HL-60 (cell line): ENCODE measurements at places on chromosomes 2 and 18.

GRCh38 chr18:693466-694187 is 18.8 kb downstream of the ENOSF1 start:
- no peak for DNase-seq

DNA sequence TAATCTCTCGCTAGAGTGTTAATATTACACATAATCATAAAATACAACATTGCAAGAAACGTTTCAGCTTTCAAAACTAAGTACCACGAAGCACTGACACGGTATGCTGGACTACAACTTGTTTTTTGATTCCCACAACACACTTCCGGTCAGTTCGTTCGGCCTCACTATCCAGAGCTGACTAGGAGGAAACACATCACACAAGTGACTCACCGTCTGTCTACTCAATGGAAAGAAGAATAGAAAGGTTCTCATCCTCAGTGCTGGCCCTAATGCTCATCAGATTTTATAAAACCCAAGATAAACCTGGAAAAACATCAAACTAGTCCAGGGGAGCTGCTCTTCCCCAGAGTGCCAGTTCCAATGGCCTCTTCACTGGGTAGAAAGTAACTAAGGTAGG is 42.9 kb downstream of the ZNF385B start:
- DNase-seq, result no peak

DNA sequence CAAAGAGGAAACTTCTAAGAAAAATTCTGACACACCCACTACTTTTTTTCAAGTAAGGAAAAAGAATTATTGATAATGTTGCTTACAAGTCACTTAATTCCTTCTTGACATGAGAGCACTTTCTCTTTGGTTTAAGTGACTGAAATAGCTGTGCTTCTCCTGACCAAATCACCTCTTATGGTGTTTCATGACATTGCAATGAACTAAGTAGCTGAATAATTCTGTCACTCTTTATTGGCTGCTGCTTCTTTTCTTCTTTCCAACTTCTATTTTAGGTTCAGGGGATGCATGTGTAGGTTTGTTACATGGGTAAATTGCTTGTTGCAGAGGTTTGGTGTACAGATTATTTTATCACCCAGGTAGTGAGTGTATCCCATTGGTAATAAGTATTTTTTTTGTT is 447.6 kb upstream of the NETO1 start:
- DNase-seq, result no peak

GRCh38 chr2:99520813-99521212 is 31.0 kb upstream of the REV1 start:
- no peak for DNase-seq

DNA sequence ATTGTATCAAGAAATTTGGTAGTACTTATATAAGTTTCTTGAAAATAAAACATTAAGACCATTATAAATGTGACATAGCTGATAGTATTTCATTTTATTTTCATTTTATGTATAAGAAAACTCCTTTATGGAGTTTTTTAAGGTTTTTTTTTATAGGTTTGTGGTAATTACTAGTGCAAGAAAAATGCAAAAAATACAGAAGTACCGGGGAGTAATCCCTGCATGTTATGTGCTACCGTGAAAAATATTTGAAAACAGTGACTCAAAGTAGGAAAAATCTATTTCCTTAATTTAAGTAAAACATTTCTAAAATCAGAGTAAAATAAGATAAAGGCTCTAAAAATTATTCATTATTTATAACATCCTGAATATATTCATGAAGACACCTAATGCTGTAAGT is 21.6 kb downstream of the ZSWIM2 start:
- DNase-seq, result no peak

GRCh38 chr2:121475811-121476571 is 54.7 kb upstream of the RNU4ATAC start:
- no peak for DNase-seq

DNA sequence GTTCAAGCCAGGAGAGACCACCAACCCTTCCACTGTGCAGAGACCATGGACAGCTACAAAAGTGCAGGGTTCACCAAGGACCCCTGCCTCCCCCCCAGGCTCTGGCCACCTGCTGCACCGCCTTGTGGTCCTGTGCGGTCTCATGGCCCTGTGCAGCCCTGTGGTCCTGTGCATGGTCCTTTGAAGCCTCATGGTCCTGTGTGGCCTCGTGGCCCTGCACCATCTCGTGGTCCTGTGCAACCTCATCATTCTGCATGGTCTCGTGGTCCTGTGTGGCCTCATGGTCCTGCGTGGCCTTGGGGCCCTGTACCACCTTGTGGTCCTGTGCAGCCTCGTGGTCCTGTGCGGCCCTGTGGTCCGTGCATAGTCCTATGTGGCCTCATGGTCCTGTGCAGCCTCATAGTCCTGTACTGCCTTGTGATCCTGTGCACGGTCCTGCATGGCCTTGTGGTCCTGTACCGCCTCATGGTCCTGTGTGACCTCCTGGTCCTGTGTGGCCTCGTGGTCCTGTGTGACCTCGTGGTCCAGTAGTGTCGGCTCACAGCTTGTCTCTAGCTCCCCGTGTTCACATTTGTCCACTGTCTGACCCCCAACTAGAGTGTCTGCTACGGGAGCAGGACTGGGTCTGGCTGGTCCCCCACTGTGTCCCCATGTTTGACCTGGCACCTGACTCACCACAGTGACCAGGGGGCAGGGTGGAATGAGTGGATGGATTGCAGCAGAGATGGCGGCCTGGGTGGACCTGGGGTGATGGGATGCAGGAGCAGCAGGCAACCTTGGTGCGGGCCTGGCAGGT is 20.0 kb upstream of the OTOS start:
- DNase-seq, result no peak

DNA sequence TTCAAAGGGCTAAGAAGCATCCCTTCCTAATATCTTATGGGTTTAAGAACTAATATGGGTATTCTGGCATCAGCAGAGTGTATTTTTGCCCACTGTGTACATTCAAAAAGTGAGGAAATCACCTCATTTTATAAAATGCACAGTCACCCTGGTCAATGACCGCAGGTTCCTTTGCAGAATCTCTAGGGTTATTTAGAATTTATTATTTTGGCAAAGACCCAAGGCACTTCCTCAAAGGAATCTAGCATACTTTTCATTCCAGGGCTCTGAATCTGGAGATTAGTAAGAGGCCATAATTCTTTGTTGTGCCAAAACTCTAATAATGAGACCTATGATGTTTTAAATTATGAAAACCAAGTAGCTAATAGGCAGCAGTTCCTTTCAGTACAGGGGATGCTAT is 27.2 kb upstream of the CDH2 start:
- DNase-seq, result no peak

DNA sequence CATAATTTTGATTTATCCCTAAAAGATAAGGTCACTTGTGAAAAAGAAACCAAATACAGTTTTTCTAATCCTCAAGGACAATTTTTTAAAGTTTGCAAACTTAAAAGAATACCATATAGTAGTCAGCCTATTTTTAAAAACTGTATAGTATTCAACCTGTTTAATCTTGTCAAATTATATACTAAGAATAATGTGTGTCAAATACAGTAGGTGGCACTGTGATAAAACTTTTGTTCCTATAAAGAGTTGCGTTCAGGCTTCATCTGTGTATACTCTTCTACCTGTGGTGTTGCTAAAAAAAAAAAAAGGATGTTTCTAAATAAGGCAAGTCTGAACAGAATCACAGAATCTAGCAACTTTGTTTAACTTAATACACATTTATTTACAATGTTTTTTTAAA is 68.6 kb downstream of the CCDC138 start:
- DNase-seq, result no peak

DNA sequence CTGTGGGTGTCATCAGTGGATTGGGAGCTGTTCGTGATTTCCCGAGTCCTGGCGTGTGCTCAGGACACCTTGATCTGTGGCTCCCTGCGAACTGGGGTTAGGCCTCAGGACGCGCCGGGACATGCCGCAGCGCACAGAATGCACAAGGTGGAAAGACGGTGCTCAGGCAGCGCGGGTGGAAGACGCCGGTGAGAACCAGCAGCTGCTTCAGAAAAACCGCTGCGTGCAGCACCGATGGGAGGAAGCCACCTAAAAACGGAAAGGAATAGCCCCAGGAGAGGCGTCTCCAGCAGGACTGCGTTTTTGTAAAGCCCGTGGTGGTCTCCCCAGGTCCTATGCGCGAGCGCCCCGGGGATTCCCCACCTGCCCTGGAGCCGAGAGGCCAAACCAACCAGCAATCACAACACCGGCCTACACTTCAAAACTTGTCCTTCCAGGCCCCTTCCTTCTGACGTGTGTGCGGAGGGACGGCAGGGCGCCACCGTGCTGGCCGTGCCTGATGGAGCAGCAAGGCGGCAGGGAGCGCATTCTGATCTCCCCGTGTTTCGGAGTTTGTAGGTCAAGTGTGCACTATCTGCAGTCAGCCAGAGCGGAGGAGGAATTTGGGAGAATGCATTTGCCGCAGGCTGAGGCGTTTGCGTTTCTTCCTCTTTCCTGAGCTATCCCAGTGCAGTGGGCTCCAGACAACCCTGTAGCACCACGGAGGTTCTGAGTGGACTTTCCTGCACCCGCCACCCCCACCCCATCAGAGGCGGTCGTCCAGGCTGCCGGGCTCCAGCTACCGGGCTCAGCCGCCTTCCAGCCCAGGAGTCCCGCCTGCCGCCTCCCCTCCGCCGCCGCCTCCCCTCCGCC is 32.2 kb downstream of the RTP5 start:
- no peak for DNase-seq

GRCh38 chr2:43293744-43294695 is 67.6 kb upstream of the ZFP36L2 start:
- peak; percentile 93 for DNase-seq

GRCh38 chr2:59584958-59585357 is 968.5 kb downstream of the BCL11A start:
- DNase-seq, result no peak

- DNase-seq, result no peak
Measured at GRCh38 chr2:217614498-217614897, 388.3 kb downstream of the TNS1 start.

DNA sequence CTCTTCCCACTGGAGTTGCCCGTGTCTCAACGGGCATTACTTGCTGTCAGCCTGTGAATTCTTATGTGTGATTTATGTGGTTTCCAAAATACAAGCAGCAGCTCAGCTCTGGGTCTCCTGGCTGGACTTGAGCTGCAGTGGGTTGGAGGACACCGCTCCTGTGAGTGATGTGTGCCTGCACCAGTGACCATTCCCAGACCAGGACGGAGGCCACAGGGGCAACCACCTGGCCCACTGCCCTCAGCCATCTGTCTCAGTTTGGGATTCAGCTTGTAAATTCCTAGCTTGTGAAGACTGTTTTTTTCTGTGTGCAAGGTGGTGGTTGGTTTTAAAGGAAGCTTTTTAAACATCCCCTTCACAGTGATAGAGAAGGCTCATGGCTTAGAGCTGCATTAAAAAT is 261.0 kb downstream of the BCL2 start:
- no peak for DNase-seq

GRCh38 chr2:43593254-43593653 is 2.6 kb downstream of the THADA start:
- DNase-seq, result no peak

DNA sequence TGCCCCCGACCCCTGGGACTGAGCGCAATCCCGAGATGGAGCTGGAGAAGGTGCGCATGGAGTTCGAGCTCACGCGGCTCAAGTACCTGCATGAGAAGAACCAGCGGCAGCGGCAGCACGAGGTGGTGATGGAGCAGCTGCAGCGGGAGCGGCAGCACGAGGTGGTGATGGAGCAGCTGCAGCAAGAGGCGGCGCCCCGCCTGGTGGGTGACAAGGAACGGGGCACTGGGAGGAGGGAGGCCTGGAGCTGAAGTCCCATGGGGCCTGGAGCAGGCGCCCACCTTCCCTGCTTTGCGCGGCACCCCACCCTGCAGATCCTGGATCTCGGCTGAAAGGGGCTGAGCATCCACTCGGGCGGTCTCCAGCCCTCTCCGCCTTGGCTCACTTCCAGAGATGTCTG is 1.2 kb downstream of the TMEM247 start:
- no peak for DNase-seq

DNA sequence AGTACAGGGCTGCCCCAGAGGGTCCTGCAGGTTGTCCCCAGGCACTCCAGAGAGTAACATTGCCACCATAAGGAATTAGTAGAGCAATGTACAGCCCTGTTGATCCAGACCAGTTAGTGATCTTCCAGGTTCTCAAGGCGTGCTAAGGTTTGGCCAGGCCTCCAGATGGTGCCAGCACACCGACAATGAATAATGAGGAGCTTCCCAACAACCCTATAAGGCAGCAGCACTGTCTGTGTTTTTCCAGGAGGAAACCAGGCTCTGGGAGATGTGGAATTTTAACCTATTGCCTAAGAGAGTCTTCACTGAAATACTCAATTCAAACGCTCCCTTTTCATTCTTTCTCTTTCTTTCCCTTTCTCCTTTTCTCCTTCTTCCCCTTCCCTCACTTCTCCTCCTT is 122.1 kb downstream of the MGAT5 start:
- no peak for DNase-seq

GRCh38 chr2:20635113-20635510 is 15.8 kb downstream of the HS1BP3 start:
- no peak for DNase-seq

GRCh38 chr2:51011693-51012092 is 20.2 kb downstream of the NRXN1 start:
- DNase-seq, result no peak

GRCh38 chr18:9810299-9810698 is 75.5 kb upstream of the TXNDC2 start:
- DNase-seq, result no peak

DNA sequence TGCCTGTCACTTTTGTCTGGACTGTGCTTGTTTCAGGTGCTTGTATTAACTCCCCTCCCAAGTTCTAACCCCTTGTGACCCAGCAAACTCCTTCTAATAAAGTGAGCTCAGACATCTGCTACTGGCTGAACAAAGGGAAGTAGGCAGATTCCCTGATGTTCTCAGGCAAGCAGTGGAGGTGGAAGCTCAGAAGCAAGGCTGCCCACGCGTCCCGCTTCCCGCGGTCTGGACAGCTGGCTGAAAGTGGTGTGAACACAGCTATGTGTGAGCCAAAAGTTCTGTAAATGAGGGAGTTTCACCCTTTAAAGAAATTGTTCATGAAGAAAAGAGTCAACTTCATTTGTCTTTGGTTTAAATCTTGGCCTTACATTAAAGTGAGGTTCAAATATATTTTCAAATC is 40.0 kb downstream of the NAPG start:
- peak; percentile 26 for DNase-seq

DNA sequence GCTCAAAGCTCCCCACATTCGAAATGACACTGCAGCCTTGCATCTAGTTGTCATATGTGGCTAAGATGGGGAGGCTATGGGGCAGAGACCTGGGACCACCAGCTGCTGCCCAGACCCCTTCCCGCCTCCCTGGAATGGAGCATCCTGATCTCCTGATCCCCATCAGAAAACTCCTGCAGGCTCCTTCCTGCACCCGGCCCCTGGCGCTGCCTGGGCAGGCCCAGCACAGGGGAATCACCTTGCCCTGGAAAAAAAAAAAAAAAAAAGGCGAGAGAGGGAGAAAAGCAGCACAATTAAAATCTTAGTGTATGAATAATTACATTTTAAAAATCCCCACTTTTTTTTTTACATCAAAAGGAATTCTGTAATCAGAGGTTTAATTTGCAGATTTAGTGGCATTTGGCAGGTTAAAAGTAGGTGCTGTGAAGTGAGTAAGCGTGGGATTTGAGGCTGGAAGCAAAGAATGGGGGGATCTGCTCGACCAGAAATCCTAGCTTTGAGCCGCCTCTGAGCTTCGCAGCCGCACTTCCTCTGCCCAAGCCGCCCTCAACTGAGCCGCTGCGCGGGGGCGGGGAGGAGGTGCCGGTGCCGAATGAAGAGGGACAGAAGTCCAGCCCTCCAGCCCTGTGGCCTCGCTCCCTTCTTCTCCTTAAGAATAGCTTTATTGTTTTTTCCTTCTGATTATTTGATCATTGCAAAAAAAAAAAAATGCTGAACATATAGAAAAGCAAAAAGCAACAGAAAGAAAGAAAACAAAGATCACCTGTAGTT is 30.0 kb downstream of the THNSL2 start:
- DNase-seq, result no peak
